ENCODE measurements at places on chromosomes 16 and 17.

DNA sequence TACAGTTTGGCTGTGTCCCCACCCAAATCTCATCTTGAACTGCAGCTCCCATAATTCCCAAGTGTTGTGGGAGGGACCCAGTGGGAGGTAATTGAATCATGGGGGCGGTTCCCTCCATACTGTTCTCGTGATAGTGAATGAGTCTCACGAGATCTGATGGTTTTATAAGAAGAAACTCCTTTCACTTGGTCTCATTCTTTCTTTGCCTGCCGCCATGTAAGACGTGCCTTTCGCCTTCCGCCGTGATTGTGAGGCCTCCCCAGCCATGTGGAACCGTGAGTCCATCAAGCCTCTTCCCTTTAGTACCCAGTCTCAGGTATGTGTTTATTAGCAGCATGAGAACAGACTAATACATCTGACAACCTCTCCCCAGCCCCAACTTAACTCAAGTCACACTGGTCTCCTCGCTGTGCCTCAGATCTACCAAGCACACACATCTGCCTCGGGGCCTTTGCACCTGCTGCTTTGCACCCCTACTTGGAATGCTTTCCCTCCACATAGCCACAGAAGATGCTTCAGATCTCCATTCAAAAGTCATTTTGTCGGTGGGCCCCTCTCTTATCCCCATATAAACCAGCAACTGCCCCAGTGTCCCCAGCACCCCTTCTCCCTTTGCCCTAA lies 74.4 kb downstream of the RPH3AL start:
- no peak for DNase-seq

- DNase-seq, result no peak
Observed at GRCh38 chr17:82633343-82633742, 14.9 kb downstream of the WDR45B start.

- no peak for DNase-seq
Observed at GRCh38 chr17:80664217-80664790, 119.7 kb downstream of the RPTOR start.

DNA sequence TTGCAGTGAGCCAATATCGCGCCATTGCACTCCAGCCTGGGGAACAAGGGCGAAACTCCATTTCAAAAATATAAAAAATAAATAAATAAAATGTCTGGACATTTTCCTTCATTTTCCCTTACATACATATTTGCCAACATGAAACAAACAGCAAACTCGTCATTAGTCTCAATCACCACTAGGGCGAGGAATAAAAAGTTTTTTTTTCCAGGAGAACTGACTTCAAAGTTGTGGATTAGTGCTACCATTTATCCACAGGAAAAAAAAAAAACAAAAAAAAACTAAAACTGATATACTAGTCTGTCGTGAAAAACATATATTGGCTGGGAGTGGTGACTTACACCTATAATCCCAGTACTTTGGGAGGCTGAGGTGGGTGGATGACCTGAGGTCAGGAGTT lies 77.0 kb upstream of the MTMR4 start:
- no peak for DNase-seq

DNA sequence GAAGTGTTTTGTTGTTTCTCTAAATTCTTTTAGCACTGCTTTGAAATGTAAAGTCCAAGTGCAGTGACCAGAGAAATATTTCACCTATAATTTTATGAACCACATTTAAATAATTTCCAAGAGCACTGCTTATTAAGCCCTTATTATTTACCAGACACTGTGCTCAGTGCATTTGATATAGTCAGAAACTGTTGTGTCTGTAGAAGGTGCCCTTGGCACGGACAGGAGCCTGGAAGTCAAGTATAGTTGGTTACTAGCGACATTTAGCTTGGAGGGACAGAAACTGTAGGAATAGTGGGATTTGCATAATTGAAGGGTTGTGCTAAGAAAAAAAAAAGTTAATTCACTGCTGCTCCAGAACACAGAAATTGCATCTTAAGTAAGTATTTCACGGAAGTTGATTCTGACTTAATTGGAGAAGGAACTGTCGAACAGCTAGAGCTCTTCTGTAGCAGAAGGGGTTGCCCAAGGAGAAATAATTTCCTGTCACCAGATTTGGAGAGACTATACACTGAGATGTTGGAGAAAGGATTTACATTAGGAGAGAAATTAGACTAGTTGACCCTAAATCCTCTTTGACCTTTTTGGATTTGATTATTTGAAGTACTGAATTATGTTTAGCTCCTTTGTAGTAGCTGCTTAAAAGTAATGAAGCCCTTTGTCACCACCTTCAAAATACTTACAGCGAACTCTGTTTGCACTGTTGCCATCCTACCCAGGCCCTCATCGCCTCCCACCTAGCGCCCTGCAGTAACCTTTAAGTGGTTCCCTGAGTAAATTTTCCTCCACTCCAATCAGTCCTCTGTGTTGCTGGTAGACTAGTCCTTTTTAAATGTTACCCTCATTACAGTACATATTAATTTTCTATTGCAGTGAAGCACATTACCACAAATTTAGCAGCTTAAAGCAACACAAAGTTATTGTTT lies 25.6 kb downstream of the COX10 start:
- DNase-seq, result no peak

GRCh38 chr16:49556606-49557446 lies 183.2 kb downstream of the C16orf78 start:
- DNase-seq, result no peak

GRCh38 chr16:27906883-27907282 lies 156.6 kb downstream of the GSG1L start:
- DNase-seq, result no peak

- DNase-seq, result no peak
Observed at GRCh38 chr17:77011173-77012011, 129.4 kb upstream of the SEC14L1 start.

DNA sequence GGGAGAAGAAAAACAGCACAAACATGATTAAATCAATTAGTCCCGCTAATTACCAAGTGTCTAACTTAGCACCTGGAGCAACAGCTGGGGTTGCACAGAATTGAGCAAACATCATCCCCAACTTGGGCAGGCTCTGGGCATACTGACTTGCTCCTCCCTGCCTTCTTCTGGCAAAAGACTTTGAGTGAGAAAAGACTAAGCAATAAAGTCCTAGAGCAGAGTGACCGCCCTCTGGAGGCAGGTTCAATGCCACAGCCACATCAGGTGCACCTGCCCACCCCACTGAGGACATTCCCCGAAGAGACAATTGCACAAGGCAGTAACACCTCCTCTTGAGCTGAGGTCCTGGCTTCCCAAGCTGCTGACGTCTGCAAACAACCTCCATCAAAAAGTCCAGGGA lies 358.3 kb downstream of the SOX9 start:
- no peak for DNase-seq

GRCh38 chr17:7026471-7027115 lies 3.7 kb downstream of the BCL6B start:
- no peak for DNase-seq

- DNase-seq, result no peak
Observed at GRCh38 chr17:12081720-12082119, 61.0 kb downstream of the MAP2K4 start.

DNA sequence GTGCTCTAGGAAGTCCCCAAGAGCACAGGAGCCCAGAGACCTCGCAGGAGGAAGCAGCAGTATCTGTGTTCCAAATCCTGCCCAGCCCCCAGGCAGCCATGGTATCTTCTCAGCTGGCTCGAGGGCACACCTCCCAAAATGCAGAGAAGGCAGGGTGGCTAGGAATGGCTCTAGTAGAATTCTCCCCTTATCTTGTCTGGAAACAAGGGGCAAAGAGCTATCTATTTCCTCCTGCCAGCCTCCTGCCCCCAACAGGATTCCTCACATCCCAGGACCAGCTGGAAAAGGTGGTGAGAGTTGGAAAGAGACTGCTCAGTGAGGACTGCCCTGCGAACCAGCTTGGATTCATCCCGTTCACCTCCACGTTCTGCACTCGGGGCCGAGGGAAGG lies 8.6 kb upstream of the TSPOAP1 start:
- no peak for DNase-seq

DNA sequence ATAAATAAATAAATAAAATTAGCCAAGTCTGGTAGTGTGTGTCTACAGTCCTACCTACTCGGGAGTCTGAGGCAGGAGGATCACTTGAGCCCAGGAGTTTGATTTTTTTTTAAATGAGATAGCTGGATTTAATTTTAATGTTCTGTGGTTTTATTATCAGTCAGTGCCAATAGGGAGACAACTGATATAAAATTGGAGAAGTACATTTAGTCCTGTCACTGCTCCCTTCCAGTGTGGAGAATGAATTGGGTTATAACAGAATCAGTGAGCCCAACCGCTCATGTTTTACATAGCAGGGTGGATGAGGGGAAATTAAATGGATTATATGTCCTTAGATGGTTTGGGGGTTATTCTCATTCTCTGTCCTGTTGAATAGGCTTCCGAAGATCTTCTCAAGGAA lies 6.2 kb downstream of the NME1 start:
- no peak for DNase-seq

GRCh38 chr17:6677158-6677831 lies 25.7 kb downstream of the C17orf100 start:
- no peak for DNase-seq

DNA sequence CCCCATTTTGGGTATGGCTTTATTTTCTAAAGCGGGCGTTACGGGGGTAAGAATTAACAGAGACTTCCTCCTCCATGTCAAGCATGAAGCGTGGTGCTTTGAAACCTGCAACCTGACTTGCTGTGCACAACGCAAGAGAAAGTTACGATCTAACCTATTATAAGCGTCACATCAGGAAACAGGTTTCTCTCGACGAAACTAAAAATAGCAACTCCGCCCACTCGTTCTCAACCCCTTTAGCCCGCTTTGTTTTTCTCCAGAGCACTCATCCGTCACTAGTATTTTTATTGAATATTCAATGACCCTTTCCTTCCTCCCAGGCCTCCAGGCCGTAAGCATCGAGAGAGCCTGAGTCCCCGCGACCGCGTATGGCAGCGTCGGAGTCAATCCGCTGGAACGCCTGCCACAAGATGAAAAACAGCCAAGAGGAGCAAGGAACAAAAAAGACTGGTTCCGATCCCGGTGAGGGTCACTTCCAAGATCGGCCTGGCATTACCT lies 555 bp downstream of the NUP88 start:
- no peak for DNase-seq

All from cortex of kidney (tissue), 1 donor.